ENCODE measurements at places on chromosomes 2 and 18. TPM values are rescaled to one million over a fixed set of nuclear protein-coding genes. Genes with fewer than 3 reads are reported as not detected.
A peak's percentile ranks its signal among the peaks of the same experiment; 100 is the strongest.

DNA sequence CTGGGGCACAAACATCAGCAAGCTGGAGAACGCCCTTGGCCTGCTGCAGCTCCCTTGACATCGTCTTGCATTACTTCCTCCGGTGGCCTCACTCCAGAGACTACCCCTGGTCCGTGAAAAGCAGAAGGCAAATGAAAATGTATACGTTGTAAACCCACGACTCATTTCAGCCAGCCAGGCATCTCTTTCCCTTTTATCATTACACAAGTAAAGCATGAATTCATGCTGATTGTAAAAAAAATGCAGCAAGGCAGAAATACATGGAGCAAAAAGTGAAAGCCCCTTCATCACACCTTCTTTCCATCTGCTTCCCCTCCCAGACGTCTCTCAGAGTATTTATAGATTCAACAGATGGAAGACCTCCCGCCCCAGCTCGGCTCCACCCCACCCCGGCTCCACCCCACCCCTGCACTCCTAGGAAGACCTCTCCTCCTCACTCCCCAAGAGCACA, 41.6 kb upstream of the RALBP1 start:
- no peak for DNase-seq

DNA sequence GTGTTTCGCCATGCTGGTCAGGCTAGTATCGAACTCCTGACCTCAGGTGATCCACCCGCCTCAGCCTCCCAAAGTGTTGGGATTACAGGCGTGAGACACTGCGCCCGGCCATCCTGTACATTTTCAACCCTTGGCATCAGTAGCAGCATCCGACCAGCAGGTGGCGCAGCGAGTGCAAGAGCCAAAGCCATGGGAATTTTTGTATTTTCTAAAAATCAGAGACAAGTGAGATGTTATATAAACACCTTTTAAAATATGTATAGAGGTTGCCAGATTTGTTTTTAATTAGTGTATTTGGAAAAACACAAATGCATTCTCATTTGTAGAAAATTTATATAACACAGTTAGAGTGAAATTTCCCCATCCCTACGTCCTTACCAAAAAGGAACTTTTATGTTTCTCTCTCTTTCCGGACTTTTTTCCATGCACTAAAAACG, 36.8 kb downstream of the MOGAT1 start:
- peak; percentile 79 for DNase-seq

GRCh38 chr18:7626922-7627440, 59.9 kb downstream of the PTPRM start:
- no peak for DNase-seq

GRCh38 chr2:64462940-64463700, 9.2 kb downstream of the LGALSL start:
- DNase-seq: no peak

TP53I3 gene
- total RNA-seq: 10.8 TPM

SERPINB12 gene
- total RNA-seq: not detected
